NCI-H1092 (cell line): ENCODE measurements at places on chromosomes 6 and 20.

- DNase-seq, result no peak
Measured at GRCh38 chr6:96162711-96163120, 146.9 kb downstream of the FUT9 start.

DNA sequence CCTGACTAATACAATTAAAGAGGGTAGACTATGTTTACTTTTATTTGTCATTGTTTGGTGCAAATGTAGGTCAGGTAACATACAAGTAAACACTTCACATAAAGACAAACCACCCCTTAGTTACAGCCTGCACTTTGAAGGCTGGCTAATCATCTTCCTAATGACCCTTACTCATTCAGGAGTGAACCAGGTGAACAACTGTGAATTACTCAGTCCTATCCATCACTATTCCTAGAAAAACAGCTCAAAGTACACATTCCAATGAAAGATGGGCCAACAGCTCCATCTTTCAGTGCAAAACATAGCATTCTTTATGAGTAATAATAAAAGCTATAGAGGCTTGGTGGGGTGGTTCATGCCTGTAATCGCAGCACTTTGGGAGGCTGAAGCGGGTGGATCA lies 78.2 kb downstream of the FRK start:
- DNase-seq, result no peak

DNA sequence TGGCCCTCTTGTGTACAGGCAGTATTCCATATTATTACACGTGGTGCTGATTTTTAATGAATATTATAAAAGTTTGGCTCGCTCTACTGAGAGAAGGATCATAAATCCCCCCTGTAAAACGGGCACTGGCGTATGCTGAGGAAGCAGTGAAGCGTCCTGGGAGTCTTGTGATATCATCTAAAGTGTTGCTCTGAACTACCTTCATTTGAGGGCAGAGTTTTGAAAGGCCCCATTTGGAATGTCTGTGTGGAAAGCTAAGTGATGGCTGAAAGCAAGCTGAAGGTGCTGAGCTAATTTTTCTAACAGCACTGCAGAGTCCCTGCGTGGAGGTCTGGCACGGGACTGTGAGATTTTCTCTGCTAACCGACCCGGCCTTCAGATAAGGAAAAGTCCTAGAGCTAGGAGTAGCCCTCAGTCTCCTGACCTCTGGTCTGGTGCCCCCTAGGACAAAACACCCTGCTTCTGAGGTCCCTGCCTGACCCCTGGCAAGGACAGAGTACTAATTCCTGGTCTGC lies 1.3 kb upstream of the BACH2 start:
- no peak for DNase-seq

- no peak for DNase-seq
Measured at GRCh38 chr20:64091770-64092169, 7.6 kb upstream of the LKAAEAR1 start.

- no peak for DNase-seq
Measured at GRCh38 chr6:156779206-156780094, 2.3 kb downstream of the ARID1B start.

DNA sequence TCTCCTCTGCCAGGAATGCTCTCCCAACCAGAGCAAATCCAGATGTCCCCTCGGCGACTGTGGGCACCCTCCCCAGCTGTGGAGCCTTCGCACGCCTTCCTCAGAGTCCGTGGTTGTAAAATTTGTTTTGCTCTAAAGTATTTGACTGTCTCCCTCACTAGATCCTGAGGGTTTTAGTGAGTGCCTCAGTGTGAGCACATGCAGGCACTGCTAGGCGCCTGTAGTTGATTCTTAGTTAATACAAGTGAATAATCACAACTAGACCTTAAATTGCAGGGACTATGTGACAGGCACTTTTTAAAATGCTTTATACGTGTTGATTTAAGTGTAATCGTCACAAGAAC lies 680 bp upstream of the MTCH1 start:
- no peak for DNase-seq

- no peak for DNase-seq
Measured at GRCh38 chr6:49826743-49827406, 39.5 kb downstream of the CRISP1 start.

GRCh38 chr20:1478566-1478965 lies 11.9 kb upstream of the NSFL1C start:
- DNase-seq, result no peak

DNA sequence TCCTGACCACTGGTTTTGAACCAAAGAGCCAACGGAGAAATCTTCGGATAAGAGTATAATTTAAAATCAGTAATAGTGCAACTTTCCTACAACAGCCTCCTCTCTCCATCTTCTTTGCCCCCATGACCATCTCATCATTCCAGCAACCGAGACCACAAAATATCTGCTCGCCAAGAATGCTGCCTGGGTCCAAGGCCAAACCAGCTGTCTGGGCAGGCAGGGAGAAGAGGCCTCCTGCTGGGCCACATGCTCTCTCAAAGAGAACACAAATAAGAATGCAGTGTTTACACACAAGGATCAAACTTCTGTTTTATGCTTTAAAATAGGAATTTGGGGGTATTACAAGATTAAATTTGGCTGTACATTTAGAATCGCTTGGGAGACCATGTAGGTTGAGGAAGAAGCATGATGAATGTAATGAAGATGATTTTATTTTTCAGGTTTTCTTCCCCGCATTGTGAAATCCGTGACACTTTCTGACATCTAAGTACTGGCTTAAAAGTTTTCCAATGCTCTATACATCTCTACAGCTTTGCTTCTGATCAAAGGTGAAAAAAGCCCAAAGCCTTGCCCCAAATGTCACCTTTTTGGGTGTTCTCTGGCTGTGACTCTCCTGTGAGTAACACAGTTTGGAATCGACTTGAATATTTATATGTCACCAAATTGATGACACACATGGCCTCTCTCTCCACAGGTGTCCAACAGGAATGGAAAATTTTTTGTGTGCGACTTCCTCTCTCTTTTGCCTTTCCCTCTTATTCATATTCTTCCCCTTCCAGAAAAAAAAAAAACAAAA lies 79.4 kb upstream of the PROKR2 start:
- DNase-seq, result no peak

DNA sequence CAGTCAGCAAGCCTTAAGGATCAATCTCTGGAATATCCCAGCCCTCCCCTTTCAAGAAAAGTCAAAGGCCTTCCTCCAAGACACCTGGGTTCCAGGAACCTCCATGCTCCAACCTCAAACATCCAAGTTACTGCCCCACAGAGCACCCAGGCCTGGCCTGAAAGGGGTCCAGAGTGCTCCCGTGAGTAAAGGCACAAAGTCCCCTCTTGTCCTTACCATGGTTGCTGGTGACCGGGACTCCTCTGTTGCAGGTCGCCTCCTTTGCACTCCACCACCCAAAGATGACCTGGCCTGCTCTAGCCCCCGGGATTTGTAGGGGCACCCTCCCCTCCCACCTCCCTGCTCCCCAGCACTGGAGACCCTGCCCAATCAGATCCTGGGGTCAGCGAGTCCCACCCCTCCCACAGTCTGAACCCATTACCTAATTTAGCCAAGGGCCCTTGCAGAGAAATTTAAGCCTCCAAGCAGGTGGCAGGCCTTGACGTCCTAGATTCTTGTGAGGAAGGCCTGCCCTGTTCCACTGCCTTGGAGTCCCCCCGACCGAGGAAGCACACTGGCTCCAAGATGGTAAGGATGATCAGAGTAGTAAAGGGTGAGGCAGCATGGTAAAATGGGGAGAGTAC lies at the start of gene TNNC2:
TSS of gene TNNC2 (minus strand) at position 283 of the 623 bp plus-strand sequence. CDS start at position 219, 64 bp downstream.
- DNase-seq, result no peak

DNA sequence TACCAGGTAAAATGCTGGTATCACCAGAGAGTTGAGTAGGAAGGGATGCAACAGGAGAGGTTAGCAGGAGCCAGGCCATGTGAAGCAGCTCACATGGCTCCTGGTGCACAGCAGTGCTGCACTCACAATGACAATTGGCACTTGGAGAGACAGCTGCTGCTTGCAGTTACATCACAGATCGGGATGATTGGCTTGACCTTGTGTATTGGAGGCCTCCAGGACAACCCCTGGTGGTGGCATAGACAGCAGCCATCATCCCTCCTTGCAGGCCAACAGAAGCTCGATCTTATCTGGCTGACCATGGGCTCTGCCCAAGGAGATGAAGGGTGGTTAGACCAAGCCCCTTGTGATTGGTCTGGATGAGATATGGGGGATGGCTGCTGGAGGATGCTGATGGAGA lies 73.0 kb downstream of the EYA2 start:
- no peak for DNase-seq

GRCh38 chr20:4169360-4170190 lies 154.2 kb upstream of the RNF24 start:
- no peak for DNase-seq

- no peak for DNase-seq
Measured at GRCh38 chr6:12270551-12271230, 19.5 kb upstream of the EDN1 start.

DNA sequence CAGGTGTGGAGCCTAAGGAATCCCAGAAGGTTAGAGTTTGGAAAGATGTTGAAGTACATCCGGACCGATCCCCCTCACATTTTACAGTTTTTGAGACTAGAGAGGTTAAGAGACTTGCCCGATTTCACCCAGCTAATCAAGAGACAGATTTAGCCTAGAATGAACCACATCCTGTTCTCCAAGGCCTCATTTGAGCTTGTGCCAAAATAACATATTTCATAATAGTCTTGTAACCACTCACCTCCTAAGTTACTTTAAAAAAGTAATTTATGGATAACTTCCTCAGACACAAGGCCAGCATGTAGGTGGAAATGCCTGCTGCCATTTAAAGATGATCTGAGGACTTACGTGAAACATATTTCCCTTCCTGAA lies 39.8 kb upstream of the ARHGAP18 start:
- DNase-seq, result no peak

GRCh38 chr6:89723046-89723445 lies 84.5 kb upstream of the LYRM2 start:
- DNase-seq, result no peak

DNA sequence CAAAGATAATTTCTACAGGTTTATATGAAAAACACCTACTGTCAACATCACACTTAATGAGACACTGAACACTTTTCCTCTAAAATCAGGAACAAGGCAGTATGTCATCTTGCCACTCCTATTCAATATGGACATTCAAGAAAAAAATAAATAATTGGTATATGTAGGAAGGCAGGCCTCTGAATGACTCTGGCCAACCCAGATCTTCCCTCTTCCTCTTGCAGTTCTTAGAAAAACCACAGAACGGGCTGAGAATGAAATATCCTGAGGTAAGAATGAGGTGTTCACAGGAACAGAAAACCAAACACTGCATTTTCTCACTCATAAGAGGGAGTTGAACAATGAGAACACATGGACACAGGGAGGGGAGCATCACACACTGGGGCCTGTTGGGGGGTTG lies 1207.2 kb upstream of the CITED2 start:
- DNase-seq, result no peak

GRCh38 chr6:20647585-20647984 lies 113.3 kb downstream of the CDKAL1 start:
- DNase-seq, result no peak

- DNase-seq, result peak; percentile 19
Measured at GRCh38 chr6:75349262-75349984, 64.8 kb upstream of the TMEM30A start.

DNA sequence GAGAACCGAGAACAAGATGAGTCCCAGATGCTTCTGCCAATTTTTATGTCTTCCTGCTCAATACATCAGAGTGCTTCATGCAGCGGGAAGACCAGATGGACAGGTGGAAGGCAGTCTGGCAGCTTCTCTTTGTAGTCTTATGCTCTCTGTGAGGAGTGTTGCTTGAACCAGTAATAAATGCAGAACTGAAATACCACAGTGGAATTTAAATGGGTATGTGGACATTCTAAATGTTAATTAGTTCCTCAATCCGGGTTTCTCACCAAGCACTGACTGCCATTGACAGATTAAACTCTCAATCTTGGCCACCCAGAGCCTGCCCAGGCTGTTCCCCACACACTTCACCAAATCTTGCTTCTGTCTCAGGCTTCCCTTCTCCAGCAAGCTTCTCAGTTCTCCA lies 695.5 kb upstream of the CHD6 start:
- DNase-seq, result no peak

DNA sequence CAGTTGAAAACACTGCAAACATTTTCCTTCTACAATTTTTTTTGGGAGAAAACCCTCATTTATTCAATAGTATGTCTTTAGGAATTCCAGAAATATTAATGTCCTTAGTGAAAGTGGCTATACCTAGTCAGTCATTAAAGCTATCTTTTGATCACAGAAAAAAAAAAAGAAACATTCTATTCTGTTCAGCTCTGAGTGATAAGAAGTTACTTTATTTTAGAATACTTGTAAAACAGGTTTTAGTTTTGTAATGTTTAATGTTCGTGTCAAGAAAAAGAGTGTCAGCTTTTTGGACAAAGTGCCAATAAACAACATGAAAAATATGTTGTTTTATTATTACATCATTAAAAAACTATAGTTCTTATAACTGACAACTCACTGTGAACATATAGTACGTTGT lies 240.4 kb downstream of the OGFRL1 start:
- DNase-seq, result no peak

DNA sequence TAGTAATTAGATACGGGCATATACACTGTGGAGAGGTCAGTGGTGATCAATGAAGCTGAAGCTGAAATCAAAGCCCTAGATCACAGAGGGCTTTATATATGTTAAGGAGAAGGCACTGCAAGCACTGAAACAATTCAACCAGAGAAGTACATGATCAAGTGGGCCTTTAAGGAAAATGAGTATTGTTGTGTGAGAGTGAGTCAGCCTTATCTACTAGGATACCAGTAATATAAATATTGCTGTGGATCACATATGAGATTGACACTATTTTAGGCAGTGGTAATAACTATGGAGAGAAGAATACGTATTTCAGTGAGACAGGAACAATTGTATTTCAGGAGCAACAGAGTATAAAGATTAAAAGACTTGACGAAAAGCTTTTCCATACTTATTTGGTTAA lies 1172.2 kb upstream of the GJE1 start:
- no peak for DNase-seq

DNA sequence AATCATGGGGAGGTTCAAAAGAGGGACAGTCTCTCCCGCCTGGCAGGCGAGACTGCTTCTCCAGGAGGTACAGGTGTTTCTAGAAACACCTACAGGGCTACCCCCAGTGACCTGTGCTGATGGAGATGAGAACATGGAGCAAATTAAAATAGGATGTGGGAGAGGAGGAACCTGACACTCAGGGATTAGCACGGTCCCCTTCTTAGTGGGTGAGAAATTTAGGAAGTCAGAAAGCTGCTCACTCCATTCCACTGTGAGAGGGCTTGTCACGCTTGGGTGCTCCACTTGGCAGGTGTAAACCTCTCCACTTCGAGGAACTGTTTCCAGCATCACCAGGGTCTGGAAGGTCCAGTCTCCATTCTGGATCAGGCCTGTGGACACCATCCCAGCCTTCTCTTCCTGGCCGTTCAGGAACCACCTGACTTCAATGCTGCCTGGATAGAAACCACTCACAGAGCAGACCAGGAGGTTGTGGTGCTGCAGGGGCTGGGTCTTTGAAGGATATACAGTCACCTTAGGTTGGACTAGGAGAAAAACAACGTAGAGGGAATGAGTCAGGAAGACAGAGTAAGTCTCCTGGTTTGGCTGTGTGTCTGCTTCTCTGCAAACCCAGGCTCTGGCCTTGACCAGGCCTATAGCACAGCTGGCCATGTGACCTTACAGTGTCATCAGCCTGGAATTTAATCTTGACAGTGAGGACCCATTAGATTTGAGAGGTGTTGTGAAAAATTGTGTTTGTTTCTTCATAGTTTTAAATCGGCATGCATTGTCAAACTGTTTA lies 8.1 kb downstream of the HLA-DRB1 start:
- DNase-seq, result no peak
